ENCODE measurements at places on chromosomes 6 and 20.

GRCh38 chr6:26552640-26553188 is 14.5 kb downstream of the HMGN4 start:
- no peak for DNase-seq

- DNase-seq, result no peak
Observed at GRCh38 chr20:59709636-59710035, 105.3 kb downstream of the PHACTR3 start.

DNA sequence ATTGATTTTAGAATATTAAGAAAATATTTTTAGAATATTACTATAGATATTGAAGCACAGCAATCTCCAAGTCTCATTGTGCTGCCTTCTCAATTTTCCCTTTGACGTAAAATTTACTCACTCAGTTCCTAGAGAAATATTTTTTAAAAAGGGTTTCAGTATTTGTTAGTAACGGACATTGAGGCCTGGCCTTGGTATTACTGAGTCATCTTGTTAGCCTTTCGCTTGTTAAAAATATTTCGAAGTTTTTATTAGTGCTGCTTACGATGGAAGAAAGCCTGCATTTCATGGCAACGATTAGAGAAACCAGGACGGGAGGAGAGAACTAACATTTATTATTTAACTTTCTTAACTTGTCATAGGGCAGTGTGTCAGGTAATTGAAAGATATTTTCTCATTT is 82.2 kb downstream of the TIAM2 start:
- no peak for DNase-seq

DNA sequence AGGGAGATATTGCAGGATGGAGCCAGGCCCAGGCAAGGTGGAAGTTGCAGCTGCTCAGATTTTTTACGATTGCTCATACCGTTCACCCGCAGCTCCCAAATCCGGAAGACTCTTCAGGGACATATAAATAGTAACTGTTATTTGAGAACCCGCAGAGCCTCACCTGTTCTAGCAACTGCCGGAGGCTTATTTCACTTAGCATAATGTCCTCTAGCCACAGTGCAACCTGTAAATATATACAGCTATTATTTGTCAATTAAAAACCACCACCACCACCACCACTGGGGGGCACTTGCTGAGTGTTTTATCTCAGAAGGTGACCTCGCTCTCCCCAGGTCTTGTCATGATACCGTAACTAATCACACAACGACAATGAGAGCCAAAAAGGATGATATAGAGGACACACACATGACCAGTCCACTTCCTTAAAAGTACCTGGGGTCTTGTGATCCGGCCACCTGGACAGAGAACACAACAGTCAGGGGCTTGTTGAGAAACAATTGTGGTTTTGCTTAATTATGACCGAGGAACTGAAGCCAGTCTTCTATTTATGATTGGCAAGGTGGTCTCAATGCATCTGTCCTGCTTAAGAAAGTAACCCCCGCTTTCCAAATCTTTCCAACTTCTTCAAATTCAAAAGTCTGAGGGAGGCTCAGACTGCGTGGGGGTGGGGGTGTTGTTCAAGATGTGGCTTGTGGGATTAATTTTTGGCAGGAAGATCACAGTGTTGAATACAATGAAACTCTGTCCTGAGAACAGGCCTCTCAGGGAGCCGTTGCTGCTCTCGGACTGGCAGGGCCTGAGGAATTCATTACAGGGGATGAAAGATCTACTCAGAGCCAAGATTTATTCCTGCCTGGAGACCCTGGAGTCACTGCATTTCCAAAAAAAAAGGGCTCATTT is 107.7 kb upstream of the PRND start:
- DNase-seq, result peak; percentile 77

DNA sequence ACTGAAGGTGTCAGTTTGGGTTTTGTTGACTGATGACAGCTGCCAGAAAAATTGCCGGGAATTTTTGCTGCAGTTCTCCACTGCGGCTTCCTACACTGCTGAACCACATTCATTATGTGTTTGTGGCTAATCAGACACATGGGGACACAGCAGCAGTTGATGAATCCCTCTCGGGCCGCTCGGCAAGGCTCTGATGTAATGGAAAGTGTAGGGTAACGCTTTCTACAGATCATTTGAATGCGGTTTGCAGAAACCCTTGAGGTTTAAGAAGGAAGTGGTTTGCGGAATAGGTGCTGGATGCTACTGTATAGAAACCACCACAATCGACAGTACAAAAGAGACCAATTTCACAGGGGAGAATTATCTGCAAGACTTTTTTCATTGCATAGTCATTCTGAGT is 138.7 kb upstream of the SASH1 start:
- peak; percentile 58 for DNase-seq

GRCh38 chr6:52325695-52326471 is 36.1 kb upstream of the PAQR8 start:
- no peak for DNase-seq

DNA sequence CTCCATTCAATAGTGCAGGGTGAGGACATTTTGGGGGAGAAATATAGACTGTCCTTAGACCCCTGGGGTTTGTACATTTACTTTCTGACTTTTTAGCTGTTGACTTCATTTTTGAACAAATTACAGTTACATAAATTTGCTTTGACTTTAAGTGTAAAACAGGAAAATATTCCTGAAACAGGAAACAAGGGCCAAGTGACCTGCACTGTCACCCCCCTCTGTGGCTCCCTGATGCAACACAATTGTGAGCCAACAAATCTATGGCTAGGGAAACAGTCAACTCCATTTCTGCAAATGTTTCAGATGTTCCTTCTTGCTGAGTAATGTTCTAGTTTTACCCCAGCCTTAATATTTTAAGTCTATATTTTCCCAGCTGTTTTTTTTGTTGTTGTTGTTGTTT is 39.8 kb downstream of the HLA-A start:
- DNase-seq, result no peak

GRCh38 chr6:136426627-136427377 is 123.4 kb downstream of the MAP7 start:
- DNase-seq, result no peak

- no peak for DNase-seq
Observed at GRCh38 chr6:51675922-51676275, 411.5 kb downstream of the PKHD1 start.

DNA sequence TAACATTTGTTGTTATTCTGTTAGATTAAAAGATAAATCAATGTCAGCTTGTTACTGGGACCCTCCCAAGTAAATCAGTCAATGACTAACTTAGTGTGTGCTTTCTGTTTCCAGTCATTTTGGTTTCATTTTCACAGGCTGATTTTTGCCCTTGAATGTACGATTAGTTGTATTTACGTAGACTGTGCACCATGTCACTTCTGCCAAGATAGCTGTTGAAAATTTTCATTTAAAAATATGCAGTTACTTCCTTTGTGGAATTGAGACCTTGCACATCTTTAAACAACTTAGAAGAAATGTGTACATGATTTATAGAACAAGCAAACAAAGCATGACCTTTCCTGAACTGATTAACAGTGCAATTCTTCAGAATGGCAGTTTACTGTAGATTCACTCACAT is 944.8 kb upstream of the CITED2 start:
- DNase-seq, result no peak

GRCh38 chr6:40816601-40817000 is 222.4 kb downstream of the UNC5CL start:
- no peak for DNase-seq

DNA sequence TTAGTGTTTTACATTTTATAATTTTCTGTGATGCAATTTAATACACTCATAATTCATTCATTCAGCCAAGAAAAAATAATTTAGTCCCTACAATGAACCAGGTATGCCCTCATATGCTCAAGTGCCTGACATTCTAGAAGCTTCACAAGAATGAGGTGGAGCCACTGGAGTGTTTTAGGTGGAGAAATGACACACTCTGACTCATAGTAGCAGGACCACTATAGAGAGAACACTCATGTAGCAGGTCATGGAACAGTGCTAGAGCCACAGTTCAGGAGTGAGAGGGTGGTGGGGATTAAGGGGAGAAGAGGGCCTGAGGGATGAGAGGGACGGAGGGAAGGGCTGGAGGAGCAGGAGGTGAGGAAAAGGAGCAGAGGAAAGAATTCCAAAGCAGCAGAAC is 1.4 kb upstream of the HLA-G start:
- no peak for DNase-seq

DNA sequence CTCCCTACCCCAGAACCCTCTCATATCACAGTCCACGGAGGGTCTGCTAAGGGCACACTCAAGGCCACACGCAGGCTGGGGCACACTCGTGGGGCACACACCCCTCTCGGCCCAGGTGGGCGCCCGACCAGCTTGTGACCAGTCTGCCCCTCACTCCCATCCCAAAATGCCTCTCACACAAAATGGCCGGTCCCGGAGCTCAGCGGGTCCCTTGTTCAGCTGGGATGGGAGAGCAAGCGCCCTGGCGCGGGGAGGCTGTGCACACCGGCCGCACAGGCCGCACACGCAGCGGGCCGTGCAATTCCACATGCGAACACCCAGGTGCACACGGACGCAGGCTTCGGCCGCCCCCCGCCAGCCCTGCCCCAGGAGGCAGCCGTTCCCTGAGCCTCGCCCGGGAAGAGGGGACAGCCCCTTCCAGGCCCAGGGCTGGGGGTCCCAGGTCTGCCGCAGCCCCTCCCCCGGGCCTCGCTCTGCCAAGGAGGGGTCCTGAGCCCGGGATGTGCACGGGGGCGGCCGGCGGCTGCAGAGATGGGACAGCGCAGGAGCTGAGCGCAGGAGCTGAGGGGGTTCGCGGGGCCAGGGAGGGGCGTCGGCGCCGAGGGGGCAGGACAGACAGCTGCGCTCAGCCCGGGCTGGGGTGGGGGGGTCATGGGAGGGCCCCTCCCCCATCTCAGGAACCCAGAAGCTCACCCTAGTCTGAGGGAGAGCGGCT is 1.3 kb downstream of the KCNQ2 start:
- no peak for DNase-seq

DNA sequence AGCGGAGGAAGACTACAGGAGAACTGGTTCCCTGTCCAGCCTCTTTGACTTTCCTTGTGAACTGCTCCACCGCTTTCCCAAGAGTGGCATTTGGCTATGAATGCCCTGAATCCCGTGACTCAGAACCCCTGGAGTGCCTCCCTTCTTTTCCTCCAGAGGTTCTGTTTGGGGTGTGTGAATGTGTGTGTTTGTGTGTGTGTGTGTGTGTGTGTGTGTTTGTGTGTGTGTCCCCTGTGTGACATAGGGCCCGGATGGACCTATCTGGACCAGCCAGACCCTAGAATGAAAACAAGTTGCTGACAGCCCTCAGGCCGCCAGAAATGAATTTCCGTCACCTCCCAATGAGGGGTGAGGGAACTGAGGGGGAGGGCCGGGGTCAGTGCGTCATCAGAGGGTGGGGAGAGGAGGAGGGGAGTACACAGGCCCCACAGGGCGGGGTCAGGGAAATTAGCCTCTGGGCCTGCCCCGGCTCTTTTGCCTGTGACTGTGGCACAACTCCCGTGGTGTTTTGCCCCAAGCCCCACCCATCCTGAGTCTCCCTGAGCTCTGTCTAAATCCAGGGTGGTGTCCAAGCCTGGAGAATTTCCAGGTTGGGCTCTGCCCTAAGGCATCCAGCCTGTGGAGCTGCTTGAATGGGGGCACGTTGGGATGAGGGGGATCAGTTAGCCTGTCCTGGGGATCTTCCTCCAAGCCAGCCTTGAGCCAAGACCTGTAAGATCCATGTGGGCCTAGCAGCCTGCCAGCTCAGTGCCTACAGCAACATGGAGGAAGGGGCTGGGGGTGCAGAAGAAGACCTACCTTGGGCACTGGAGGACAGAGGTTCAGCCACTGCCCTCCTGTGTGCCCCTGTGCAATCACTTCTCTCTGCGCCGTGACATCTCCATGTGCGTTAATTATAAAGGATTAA is 15.2 kb upstream of the MRPS18A start:
- DNase-seq, result peak; percentile 71

GRCh38 chr6:125224231-125224861 is 70.8 kb downstream of the TPD52L1 start:
- DNase-seq, result no peak

DNA sequence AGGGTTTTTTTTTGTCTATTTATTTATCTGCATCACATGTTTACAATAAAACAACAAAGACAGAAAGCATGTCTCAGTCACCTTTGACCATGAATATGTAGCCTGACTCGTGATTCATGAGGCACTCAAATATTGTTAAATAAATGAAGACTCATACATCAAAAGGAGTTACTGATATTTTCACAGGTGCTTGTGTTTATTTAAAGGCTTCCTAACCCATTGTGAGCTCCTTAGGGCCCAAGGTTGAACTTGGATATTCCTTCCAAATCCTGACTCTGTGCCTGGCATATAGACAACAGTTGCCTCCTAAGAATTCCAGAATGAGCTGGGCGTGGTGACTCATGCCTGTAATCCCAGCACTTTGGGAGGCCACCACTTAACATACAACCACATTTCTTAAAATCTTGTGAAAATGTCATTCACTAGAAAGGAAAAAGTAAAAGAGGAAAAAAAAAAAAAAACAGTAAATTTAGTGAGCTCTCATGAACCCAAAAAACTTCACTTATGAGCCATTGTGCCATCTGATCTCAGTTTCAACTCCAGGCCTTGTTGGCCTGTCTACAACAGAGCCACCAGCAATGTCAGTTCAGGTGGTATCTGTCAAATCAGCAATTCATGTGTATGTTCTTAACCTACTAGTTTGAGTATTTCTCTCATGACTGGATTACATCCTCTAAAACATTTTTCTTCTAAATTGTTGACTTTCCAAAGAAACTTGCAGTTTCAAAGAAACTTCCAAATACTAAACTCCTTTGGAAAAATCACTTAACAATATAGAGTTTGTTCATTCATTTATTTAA is 162.7 kb upstream of the MARCKS start:
- DNase-seq, result no peak

- no peak for DNase-seq
Observed at GRCh38 chr20:53970232-53970631, 100.2 kb downstream of the BCAS1 start.

- DNase-seq, result no peak
Observed at GRCh38 chr6:132041706-132042105, 90.5 kb upstream of the CCN2 start.

- no peak for DNase-seq
Observed at GRCh38 chr6:138622967-138623366, 123.7 kb upstream of the NHSL1 start.

DNA sequence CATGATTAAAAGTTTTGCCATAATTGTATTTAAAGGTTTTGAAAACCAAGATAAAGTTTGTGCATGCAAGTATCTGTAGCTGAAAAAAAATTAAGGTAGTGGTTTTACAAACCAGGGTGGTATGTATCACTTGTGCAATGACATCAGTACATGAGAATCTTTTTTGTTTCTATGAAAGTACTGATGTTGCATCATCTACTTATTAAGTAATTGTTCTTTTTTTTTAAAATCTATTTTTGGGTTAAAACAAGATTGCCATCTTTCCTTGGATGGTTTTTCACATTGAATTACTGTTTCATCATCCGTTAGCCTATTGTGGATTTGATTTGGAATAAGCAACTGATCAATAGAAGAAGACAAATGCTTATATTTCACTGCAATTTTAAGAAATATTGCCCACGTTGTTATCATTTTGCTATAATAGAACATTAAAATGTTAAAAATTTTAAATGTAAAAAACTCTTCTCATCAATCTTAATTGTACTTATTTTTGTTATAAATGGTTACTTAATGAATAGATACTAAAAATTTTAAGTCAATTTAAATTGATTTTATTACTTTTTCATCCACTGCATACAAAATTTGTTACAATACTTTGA is 39.8 kb upstream of the TAGAP start:
- no peak for DNase-seq
